ENCODE measurements at places on chromosomes 2 and 18.

GRCh38 chr2:153940511-153940910, 68.8 kb downstream of the GALNT13 start:
- no peak for DNase-seq

GRCh38 chr2:202104286-202104870, 31.3 kb downstream of the KIAA2012 start:
- DNase-seq, result no peak

DNA sequence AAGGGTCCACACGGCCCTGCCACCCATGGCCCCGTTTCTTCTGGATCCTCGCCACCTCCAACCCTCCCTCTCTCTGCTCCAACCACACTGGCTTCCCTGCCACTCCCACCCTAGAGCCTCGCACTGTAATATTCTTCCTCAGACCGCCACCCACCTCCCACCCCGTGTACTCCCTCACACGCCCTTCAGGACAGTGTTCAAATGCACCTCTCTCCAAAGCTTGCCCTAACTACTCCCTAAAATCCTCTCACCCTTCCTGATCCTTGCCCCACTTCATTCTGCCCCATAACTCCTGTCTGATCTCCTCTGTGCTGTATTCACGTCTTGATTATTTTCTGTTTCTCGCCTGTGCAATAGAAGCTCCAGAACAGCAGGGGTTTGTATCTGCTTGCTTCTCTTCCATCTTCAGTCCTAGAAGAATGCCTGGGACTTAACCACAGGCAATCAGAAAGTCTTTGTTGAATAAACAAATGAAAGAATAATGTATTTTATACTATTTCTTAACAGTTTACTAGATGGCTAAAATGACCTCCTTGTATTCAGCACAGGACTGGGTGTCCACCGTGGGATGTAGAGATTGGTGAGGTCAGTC, 25.5 kb downstream of the EPB41L3 start:
- no peak for DNase-seq

GRCh38 chr2:54360055-54360792, 95.9 kb upstream of the SPTBN1 start:
- DNase-seq, result no peak

DNA sequence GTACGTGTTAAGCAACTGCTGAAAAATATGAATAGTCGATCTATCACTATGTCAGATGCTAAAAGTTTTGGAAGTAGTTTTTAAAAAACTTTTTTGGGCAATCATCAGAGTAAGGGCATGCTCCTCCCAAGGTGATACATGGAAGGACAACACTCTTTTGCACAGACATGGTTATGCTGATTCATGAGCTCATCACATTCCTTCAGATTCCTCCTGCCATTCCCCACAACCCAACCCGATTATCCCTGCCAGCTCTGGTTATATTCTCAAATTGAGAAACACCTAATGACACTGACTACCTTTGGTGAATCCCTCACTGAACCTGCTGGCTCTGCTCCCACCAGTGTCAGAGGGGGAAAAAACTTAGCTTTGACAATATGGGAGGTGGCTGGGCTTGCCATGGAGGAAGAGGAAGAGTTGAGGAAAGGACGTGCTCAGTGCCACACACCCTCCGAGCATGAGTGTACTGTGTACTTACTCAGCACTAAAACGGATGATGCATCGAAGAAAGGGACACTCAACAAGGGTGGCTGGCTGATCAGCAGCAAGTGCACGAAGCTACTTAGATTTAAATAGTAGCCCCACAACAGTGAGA, 83.9 kb upstream of the RNU4ATAC start:
- no peak for DNase-seq

GRCh38 chr2:110729106-110729505, 3.3 kb upstream of the ACOXL start:
- DNase-seq, result no peak

DNA sequence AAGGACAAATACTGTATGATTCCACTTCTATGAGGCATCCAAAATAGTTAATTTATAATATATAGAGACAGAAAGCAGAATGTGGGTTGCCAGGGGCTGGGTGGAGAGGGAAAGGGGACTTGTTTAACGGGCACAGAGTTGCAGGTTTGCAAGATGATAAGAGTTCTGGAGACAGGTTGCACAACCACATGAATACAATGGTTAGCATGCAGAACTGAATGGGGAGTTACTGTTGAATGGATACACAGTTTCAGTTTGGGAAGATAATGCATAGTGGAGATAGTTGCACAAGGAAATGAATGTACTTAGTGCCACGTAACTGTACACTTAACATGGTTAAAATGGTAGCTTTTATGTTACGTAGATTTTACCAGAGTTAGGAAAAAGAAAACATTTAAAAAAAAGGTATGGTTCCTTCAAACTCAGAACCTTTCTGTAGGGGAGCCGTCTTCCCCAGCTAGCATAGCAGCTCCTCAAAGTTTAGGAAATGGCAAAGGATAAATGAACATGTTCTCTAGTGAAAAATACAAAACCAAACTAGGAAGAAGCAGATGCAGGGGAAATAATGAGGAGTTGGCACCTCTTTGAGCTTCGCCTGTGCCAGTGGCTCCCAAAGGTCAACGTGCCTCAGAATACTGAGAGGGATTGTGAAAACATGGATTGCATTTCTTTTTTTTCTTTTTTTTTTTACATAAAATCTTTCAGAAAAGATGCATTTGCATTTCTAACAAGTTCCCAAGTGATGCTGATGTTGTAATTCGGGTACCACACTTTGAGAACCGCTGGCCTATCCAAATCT, 95.2 kb downstream of the ZCCHC2 start:
- no peak for DNase-seq

GRCh38 chr2:66084948-66085590, 349.9 kb upstream of the MEIS1 start:
- no peak for DNase-seq

DNA sequence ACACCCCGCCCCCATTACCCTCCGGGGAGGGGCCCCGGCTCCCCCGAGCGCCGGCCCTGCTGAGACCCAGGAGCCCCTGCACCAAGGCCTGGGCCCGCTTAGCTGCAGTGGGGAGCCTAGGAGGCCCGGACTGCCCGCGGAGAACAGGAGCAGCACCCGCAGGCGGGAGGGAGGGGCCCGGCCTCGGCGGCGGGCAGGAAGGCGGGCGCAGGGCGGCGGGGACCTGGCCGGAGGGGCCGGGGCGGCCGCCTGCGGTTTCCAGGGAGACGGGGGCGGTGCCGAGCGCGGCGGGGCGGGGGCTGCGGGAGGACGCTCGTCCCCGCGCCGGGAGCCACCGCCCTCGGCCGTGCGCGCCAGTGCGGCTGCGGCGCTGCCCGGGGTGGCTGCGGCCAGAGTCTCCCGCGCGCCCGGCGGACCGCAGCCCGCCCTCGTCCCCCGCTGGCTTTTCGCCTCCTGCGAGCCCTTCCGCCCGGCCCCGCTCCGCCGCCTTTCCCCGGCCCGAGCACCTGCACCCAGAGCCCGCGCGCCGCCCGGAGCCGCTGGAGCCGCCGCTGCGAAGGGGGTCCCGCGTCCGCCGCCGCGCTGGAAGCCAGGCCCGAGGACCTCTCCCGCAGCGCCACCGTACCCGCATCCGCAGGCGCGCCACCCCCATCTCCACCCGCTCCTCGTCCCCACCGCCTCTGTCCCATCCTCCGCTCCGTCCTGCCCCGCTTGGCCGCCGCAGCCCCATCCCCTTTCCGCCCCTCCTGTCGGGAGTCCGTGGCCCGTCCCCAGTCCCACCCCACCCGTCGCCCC, 17.2 kb downstream of the GPC1 start:
- DNase-seq, result no peak

- no peak for DNase-seq
These were observed 197.5 kb upstream of the COL3A1 start for GRCh38 chr2:188776634-188777033.

GRCh38 chr2:15369129-15369528, 192.0 kb downstream of the NBAS start:
- DNase-seq, result no peak

DNA sequence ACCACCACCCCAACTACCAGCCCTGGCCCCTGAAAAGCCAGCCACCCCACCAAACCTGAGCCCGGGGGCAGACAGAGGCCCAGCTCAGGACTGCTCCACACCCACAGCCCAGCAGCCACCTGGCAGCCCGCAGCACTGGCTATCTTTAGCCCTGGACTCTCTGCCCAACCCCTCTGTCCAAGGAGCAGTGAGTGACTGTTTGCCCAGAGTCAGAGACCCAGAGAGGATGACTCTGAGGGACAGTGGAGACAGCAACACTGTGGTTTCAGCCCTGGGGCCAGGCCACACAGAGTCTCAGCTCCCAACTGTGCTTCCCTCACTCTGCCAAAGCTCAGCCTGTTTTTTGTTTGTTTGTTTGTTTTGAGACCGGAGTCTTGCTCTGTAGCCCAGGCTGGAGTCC, 32.6 kb downstream of the BIN1 start:
- DNase-seq, result no peak

- DNase-seq, result no peak
These were observed 39.8 kb upstream of the PXDN start for GRCh38 chr2:1784087-1784486.

GRCh38 chr18:8623549-8624106, 14.4 kb downstream of the RAB12 start:
- no peak for DNase-seq

DNA sequence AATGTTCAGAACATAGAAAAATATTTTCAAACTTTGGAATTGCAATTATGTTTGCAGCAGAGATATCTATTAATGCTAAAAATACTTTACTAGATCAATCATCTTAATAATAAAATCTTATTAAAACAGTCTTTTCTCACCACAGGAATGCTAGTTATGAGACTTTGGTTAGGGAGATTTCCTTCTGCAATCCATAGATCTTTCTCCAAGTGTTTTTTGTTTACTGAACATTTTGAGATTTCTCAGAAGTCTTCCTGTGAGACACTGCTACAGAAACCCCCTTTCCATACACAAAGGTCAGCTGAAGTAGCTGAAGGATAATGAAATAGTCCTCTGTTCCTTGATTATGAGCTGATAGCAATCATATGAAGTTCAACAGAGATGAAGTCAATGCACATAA, 59.4 kb upstream of the RAPH1 start:
- DNase-seq, result no peak

GRCh38 chr2:3302751-3303582, 74.7 kb downstream of the EIPR1 start:
- no peak for DNase-seq

- no peak for DNase-seq
These were observed 194.1 kb downstream of the SMAD7 start for GRCh38 chr18:48756511-48757226.

GRCh38 chr18:76314496-76314895, 180.5 kb downstream of the ZNF516 start:
- DNase-seq, result no peak

GRCh38 chr18:32846896-32847295, 74.1 kb upstream of the KLHL14 start:
- no peak for DNase-seq

DNA sequence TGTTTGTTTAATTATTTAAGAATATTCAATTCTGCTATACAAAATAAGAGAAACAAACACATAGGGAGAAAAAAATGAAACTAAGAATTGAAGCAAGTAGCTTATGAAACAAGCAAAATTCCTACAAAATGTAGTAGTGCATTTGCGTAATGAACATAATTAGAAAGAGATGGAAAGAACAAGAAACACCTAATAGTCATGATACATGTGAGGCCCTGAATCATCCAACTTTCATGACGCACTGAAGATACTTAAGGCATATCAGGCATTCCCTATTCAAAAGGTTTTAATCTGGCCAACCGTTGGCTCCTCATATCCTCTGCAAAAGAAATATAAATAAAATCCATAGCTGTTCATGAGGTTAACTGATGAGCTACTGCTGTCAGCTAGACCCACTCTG, 14.5 kb upstream of the NAB1 start:
- no peak for DNase-seq

DNA sequence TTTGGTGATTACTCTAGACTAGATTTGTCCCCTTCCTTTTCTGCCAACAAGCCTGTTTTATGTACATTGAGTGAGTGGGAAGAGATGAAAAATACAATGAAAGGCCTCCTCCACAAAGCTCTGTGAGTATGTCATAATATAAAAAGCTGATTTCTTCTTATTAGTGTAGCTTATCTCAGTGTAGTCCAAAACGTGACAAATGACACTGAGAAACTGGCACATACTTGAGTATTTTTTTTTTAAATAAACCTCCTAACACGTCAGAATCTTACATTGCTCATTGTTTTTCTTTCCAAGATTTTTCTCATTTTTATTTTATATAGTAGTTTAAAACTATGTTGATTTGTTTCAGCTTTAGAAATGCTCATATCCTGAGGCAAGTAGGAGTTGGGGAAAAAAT, 17.9 kb upstream of the FIGN start:
- no peak for DNase-seq

- no peak for DNase-seq
These were observed 17.4 kb upstream of the RMDN2 start for GRCh38 chr2:37907501-37908225.

GRCh38 chr2:135386993-135387392, 144.0 kb downstream of the ZRANB3 start:
- no peak for DNase-seq

DNA sequence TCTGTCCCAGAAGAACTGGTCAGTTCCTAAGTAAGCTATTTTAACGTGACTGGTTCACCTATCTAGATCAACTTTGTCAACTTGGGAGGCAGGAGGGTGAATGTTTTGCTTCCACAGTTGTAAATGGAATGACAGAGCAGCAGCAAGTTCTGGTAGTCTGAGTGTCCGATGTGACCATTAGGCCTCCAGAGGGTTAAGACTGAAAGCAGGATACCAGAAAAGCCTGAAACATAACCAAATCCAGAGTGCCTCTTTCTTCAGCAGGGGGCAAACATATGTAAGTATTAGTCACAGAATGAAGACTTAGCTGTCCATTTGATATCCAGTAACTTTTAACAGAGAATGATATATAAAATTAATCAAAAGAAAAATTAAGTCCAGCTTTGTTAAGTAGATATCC, 9.2 kb downstream of the HOXD3 start:
- no peak for DNase-seq

DNA sequence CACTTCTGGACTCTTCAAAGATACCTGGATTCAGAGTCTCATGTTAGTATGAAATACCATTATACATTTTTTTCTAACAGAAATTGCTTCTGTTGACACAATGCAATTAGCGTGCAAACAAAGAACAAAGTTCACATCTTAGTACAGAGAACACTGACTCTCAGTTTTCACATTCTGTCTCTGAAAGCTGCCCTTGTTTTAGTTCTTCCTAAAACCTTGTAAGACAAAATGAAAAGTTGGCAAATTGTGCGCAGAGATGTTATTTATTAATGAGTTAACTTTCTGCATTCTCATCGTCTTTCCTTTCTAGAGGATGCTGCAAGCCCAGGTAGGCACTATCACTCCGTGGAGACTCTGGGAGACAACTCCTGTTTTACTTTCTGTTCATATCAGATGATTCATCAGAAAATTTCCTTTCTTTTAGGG, 377.3 kb upstream of the POU3F3 start:
- no peak for DNase-seq

- DNase-seq, result no peak
These were observed 259.2 kb downstream of the SLC4A3 start for GRCh38 chr2:219886615-219887014.

- no peak for DNase-seq
These were observed 623.9 kb downstream of the NRXN1 start for GRCh38 chr2:50408053-50408452.

DNA sequence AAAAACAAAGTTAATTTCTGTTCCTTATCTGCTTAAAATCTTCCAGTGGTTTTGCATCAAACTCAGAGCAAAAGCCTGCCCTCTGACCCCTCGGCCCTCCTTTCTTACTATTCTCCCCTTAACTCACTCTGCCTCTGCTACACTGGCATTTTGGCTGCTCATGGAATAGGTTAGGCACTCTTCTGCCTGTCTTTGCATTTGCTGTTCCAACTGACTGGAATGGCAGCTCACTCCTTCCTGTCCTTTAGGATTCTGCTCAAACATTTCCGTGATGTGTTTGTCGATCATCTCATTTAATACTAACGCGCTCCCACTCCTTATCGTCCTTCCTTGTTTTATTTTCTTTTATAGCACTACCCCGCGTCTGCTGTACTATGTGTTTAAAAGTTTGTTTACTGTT, 815 bp downstream of the CEBPZ start:
- no peak for DNase-seq
